ENCODE measurements at places on chromosomes 1 and 21.

DNA sequence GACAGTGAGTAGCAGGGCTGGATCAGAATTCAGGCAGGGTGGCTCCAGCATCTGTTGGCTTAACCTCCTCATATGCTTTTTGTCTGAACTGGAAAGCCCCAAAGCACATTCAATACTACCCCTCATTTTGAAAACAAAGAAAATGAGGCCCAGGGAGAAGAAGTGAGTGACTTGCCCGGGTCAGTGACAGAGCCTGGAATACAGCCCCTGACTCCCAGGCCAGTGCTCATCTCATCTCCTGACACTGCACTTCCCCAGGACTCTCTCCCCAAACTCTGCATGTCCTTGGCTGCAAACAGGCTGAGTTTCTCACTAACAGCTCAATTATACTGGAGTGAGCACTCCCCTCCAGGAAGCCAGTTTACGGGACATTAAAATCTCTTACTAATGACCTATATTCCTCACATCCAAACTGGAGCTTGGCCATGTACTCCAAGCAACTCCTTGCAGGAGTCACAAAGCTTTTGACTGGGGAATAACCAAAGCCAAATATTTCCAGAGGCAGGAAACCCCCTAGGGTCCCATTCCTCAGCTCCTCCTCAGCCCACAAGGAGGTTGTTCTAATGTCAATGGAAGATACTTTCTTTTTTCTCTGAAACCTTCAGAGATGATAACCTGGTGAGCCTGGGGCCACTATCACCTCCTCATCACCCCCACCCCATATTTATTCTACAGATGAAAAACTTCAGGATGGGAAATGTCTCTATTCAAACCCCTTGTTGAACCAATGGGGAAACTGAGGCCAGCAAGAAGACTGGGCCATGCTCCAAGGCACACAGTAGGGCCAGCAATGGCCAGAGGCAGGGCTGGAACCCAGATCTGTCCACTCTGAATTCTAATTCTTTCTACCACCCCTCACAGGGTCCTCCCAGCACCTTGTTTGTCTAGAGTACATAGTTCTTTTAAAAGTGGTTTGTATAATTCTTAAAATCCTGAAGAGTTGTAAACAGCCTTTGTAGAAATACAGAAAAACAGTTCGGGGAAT, 127.0 kb downstream of the PLPP3 start:
- DNase-seq = no peak

DNA sequence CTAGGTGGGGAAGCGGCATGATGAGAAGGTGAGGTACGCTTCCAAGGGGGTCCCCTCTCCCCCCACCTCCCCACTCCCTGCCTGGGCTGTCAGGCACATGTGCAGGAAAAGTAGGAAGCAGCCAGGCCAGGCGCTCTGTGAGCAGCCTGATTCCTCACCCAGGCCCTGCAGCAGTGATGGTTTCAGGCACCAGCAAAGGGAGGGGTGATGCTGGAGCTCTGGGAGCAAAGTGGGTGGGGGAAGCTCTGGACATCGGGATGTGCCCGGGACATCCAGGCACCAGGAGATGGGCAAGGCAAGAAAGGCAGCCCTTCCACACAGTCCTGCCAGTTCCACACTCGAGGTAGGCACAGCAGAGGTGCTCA, 106.1 kb downstream of the CRYAA start:
- no peak for DNase-seq

GRCh38 chr1:29557701-29558600, 321.6 kb downstream of the PTPRU start:
- DNase-seq = no peak

- DNase-seq = no peak
Measured at GRCh38 chr21:41753006-41753898, 13.6 kb downstream of the RIPK4 start.
